ENCODE measurements at places on chromosomes 13 and 19.

- no peak for DNase-seq
Measured at GRCh38 chr13:36903925-36904595, 16.0 kb downstream of the SMAD9 start.

DNA sequence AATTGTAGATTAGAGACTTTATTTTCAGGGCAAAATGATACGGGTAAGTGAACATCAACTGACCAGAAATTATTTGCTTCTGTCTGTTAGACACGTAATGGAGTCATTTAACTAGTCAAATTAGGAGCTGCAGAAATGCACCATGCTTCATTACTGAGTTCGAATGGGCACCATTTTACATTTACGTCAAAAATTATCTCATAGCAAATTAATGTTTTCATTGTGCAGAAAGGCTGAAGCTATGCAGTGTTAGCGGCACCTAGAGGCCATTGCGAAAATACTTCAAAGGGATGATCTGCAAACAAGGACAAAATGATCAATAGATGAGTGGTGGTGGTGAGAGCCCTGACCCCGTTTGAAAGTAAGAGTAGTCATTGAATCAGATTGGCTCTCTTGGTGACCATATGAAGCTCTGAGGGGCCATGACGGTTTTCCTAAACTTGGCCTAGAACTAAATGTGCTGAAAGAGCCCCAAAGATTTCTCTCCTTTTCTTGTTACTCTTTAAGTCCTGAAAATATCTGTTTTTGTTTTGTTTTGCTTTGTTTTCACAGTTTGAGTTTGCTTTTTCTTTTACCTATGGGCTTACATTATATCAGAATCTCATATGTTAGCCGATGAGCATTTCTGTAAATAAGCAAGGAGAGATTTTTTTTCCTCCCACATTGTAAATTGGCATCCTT lies 277.9 kb downstream of the ZNF536 start:
- no peak for DNase-seq

DNA sequence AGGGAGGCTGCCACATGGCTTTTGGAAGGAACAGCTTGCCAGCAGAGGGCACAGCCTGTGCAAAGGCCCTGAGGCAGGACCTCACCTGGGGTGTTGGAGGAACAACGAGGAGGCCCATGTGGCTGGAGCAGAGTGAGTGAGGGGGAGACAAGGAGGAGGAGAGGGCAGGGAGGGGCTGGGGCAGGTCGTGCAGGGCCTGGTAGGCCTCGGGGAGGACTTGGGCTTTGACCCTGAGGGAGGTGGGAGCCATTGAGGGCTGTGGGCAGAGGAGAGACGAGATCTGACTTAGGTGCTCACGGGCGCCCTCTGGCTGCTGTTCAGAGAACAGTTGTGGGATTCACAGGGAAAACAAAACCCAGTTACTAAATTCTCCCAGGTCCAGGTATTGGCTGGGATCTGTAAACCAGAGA lies 25.2 kb downstream of the ZNRF4 start:
- DNase-seq = no peak

DNA sequence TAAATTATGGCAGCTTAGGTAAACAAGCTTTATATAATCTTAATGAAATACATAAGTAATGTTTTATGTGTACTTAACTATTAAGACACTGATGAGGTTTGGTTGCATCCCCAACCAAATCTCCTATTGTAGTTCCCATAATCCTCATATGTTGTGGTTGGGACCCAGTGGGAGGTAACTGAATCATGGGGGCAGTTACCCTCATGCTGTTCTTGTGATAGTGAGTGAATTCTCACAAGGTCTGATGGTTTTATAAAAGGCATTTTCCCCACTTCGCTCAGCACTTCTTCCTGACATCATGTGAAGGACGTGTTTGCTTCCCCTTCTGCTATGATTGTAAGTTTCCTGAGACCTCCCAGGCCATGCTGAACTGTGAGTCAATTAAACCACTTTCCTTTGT lies 212.7 kb downstream of the DIAPH3 start:
- DNase-seq = no peak

- DNase-seq = no peak
Measured at GRCh38 chr19:45643927-45644771, 5.0 kb upstream of the EML2 start.

- no peak for DNase-seq
Measured at GRCh38 chr13:37369616-37370015, 229.0 kb downstream of the POSTN start.

DNA sequence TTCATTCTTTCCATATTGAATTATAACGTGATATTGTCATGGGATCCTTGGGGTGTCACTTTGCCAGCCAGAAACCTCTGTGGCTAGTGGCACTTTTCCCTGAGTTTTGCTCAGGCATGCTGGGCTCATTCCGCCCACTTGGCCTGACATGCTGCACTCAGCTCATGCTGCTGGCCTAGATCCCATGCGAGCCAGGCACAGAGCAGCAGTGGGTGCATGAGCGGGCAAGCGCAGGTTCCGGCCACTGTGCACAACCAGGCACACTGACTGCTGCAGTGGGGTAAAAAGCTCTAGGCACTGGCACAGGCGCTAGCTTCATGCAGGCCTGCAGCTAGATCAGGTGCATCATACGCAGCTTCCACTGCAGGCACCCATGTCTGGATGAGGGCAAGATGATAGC lies 221.2 kb downstream of the MAB21L1 start:
- DNase-seq = no peak

- DNase-seq = no peak
Measured at GRCh38 chr13:99380921-99381645, 73.9 kb upstream of the GPR183 start.

DNA sequence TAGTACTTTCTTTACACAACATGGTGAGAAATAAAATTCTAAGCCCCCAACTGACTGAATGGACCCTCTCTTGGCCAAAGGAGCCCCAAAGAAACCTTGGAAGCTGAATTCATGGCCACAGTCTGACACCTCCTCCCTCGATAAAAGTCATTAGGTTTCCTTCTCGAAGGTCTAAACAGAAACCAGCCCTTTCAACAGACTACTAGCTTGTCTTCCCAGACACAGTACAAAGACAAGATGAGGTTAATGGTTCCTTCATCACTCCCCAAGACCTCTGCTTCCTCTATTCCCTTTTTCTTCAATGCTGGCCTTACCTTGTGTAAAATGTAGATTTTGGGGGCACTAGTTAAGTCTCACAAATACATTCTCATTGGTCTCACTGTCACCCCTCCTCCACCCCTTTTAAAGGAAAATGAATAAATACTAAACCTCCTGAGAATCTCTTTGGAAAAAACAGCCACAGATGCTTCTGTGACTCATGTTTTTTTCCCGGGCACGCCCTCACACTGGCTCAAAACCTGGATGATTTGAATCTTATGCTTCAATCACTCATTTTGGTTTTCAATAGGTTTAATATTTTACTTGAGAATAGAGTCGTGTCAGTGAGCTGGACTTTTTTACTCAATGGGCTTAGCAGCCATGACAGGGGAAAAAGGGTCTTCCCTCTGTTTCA lies 65.8 kb upstream of the MED4 start:
- DNase-seq = no peak

DNA sequence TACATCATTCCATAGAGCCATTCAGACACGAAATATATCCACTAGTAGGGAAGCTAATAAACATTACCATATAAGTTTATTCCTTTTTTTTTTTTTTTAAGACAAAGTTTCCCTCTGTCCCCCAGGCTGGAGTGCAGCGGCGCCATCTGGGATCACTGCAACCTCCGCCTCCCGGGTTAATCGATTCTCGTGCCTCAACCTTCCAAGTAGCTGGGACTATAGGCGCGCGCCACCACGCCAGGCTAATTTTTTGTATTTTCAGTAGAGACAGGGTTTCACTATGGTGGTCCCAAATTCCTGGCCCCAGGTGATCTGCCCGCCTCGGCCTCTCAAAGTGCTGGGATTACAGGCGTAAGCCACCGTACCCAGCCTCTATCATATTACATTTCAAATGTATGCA lies 612 bp upstream of the ZNF154 start:
- DNase-seq = no peak

DNA sequence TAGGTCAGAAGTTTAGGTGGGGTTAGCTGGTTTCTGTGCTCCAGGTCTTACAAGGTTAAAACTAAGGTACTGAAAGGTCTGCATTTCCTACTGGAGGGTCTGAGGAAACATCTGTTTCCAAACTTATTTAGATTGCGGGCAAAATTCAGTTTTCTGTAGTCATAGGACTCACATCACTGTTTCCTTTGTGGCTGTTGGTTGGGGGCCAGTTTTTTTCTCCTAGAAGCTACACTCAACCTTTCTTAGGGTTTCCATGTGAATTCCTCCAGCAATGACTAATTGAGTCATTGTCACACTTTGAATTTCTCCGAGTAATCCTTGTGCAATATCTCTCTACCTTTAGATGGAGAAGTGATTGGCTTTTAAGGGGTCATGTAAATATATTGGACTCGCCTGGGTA lies 773.4 kb upstream of the SLITRK1 start:
- no peak for DNase-seq

DNA sequence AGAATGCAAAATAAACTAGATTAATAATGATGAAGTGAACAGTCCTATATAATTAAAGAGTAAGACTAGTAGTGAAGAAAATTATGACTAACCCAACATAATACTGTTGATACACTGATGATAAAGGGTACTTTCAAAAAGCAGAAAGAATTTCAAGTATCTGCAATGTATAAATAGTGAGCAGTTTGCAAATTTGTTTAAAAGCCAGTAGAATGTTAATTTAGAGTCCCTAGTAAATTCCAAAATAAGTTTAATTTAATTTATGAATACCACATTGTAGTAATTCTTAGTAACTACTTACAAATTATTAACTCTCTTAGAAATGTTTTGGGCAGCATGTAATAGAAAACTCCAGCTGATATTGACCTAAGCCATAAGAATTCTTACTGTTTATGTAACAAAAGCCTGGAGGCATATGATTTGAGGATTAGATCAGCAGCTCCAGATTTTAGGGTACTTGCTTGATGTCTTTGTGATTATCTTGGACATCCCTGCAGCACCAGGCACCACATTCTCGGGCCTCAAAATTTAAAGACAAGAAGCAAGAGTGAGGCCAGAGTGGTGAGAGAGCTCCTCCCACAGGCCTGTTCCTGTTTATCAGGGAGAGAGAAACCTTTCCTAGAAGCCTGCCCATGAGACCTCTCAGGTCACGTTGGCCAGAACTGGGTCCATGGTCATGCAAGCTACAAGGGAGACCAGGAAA lies 67.6 kb upstream of the TDRD3 start:
- DNase-seq = no peak

DNA sequence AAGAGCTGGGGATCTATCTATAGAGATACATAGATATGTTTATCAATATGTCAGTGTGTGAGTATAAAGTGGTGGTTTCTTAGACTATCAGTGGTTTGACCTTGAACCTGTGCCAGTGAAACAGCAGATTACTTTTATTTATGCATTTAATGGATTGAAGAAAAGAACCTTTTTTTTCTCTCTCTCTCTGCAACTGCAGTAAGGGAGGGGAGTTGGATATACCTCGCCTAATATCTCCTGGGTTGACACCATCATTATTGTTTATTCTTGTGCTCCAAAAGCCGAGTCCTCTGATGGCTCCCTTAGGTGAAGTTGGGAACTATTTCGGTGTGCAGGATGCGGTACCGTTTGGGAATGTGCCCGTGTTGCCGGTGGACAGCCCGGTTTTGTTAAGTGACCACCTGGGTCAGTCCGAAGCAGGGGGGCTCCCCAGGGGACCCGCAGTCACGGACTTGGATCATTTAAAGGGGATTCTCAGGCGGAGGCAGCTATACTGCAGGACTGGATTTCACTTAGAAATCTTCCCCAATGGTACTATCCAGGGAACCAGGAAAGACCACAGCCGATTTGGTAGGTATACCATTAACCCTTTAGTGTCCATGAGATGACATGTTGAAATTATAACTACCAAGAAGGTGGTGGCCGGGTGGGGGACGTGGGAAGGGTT lies 880 bp downstream of the FGF9 start:
- DNase-seq = no peak

- DNase-seq = no peak
Measured at GRCh38 chr13:31699650-31700049, 39.7 kb upstream of the RXFP2 start.

GRCh38 chr19:51525651-51526050 lies 5.8 kb downstream of the SIGLEC6 start:
- DNase-seq = no peak

- no peak for DNase-seq
Measured at GRCh38 chr19:45171211-45171623, 6.8 kb downstream of the TRAPPC6A start.

- DNase-seq = no peak
Measured at GRCh38 chr13:51814071-51814470, 10.1 kb upstream of the DHRS12 start.

DNA sequence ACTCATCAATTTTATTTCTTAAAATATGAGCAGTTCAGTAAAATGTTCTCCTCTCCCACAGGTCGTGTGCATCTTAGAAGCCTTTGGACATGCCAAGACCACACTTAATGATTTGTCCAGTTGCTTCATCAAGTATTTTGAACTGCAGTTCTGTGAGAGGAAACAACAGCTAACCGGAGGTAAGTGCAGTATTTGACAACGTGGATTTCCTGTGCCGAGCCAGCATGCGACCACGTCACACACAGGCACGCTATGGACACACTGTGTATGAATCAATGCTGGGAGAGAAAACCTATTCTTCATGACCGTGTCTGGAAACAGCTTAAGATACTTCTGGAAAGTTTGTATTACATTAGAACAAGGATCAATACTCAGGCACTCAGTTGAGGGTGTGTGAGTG lies 268.5 kb downstream of the MYO16 start:
- DNase-seq = no peak

- no peak for DNase-seq
Measured at GRCh38 chr19:58364146-58364545, 1.6 kb upstream of the ZNF497 start.

- peak; percentile 62 for DNase-seq
Measured at GRCh38 chr19:4057931-4058692, 8.6 kb downstream of the ZBTB7A start.

DNA sequence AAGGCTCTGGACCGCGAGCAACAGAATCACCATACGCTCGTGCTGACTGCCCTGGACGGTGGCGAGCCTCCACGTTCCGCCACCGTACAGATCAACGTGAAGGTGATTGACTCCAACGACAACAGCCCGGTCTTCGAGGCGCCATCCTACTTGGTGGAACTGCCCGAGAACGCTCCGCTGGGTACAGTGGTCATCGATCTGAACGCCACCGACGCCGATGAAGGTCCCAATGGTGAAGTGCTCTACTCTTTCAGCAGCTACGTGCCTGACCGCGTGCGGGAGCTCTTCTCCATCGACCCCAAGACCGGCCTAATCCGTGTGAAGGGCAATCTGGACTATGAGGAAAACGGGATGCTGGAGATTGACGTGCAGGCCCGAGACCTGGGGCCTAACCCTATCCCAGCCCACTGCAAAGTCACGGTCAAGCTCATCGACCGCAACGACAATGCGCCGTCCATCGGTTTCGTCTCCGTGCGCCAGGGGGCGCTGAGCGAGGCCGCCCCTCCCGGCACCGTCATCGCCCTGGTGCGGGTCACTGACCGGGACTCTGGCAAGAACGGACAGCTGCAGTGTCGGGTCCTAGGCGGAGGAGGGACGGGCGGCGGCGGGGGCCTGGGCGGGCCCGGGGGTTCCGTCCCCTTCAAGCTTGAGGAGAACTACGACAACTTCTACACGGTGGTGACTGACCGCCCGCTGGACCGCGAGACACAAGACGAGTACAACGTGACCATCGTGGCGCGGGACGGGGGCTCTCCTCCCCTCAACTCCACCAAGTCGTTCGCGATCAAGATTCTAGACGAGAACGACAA lies 1.8 kb downstream of the PCDH17 start:
- DNase-seq = no peak

GRCh38 chr13:102536695-102537485 lies 59.9 kb upstream of the TPP2 start:
- no peak for DNase-seq

- peak; percentile 28 for DNase-seq
Measured at GRCh38 chr19:34345947-34346351, 19.0 kb upstream of the GPI start.
